Gastroesophageal sphincter (tissue), 4 donors: ENCODE measurements at places on chromosomes 13 and 19. TPM values are rescaled to one million over a fixed set of nuclear protein-coding genes. Genes with fewer than 3 reads are reported as not detected.

Gene TBXA2R
- 5.1 TPM for total RNA-seq

Gene MTUS2
- total RNA-seq, result 14.5 TPM

Gene GNG7
- total RNA-seq, result 15.6 TPM

Gene DOCK6
- 43.1 TPM for total RNA-seq

Gene MIR17HG
- 0.27 TPM for total RNA-seq

Gene ZFR2
- total RNA-seq, result 0.13 TPM

Gene PRDX2
- 218 TPM for total RNA-seq

Gene RTBDN
- not detected for total RNA-seq

Gene CLEC17A
- not detected for total RNA-seq

Gene RFPL4A
- not detected for total RNA-seq
